ENCODE measurements at places on chromosomes 2 and 18.

GRCh38 chr18:74376523-74376922, 60.9 kb downstream of the C18orf63 start:
- no peak for DNase-seq

DNA sequence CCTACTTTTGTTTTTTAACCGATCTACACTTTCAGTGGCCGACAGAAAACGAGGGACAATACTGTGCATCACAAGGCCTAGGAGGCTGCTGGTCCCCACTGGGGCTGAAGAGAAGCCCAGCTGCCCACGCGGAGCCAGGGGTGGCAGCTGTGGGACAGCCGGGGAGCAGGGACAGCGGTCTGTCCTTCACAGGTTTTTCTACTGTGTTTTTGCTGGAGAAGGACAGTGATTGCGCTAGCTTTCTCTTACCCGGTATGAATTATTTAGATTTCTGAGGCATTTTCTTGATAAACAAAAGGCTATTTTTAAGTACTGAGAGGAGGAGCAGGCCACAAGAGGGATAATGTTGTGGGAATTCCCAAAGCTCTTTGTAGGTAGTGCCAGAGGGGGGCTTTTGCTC, 219.8 kb downstream of the ATAD2B start:
- DNase-seq, result no peak

GRCh38 chr2:186806591-186806990, 42.4 kb downstream of the ZSWIM2 start:
- DNase-seq, result no peak

DNA sequence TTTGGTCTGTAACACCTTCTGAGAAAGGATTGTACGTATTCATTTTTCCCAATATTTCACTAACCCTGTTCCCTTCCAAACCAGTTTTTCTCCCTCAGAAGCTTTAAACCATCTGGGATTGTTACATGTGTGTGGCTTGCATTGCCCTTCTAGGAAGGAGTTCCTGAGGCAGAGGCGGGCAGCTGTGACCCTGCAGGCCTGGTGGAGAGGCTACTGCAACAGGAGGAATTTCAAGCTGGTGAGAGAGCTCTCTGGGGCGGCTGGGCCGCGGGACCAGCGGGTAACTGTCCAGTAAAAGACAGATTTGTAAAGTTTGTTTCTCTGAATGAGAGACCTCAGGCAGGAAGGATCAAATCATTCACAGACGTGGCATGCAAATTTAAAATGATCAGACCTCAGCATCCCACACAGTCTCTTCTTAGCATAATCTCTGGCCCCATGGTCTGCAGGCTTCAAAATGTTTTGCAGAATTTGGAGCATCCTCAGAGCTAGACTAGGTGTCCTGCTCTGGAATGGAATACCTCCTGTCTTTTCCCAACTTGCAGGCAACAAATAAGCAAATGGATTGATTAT, 40.2 kb upstream of the GPR17 start:
- DNase-seq, result no peak

- no peak for DNase-seq
Observed at GRCh38 chr2:177313162-177313781, 48.7 kb upstream of the NFE2L2 start.

GRCh38 chr18:39462436-39462835, 1896.8 kb upstream of the CELF4 start:
- DNase-seq, result no peak

DNA sequence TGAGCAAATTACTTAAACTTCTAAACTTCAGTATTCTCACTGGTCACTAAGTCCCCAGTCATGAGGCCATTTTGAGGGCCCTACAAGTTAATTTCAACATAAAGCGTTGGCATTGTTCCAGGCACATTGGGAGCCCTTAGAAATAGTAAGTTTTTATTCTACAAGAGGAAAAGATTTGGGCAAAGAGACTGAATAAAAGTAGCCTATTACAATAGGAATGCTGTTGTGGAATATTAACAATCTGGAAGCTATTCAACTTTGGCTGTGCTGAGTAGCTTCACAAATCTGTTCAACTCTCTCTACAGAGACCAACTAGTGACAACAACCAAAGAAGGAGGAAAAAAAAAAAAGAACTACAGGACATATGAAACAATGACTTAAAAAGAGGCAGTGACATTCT, 1287.5 kb upstream of the NXPH2 start:
- DNase-seq, result no peak

DNA sequence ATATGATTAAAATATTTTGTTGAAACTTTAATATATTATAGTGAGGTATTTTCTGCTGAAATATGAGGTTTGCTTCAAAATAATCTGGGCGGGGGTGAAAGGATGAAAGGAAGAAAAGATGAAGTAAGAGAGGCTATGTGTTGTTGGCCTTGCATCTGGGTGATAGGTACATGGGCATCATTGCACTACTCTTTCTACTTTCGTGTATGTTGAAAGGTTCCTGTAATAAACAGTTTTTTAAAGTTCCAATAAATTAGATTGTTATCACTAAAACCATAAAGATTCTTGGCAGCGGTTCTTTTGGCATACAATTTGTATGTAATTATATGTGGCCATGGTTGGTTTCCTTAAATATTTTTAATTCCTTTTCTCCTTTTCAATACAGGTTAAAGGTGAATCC, 23.6 kb upstream of the MSH2 start:
- no peak for DNase-seq

DNA sequence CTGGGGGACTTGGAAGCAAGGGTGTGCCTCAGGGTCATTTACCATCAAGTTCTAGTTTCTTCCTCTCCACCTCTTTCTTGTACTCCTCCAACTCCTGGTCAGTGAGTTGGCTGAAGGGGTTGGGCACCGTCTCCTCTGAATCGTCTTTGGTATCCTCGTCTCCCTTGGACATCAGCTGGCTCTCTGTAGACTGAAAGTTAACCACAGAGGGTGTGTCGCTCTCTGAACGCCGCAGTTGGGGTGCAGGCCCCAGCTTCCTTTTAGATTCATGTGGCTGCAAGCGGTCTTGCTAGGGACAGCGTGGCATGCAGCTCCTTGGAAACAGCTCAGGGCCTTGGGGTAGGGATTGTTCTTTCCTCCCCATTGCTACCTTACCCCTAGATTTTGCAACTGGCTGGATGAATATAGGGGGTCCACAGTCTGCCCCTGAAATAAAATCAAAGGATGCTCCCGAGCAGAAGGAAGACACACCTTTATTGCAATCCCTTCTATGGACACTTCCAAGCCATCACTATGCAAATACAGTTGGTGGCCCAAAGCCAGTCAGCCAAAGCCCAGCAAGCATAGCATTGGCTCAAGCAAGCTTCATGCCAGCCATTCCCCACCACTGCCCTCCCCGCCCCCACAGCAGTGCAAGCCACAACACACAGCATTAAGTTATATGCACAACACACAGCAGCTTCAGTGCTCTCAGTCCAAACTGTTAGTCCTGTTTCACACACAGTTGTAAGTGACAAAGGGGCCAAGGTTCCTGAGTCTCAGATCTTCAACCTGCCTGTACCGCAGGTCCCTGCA, 93.2 kb downstream of the ADD2 start:
- no peak for DNase-seq

DNA sequence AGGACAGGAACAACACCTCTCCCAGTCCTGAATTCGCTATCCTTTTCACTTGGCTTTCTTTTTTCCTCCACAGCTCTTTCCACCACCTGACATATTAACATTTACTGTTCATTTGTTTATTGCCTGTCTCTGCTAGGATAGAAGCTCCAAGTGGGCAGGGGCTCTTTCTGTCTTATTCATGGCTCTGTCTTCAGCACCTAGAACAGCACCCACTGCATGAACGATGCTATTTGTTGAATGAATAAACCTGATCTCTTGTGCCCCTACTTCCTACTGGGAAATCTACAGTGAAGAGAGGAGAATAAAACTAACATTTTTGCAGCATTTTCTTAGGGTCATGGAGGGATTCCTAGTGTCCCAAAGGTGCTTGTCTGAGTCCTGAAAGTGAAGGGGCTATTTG, 24.4 kb upstream of the GAREM2 start:
- DNase-seq, result no peak

DNA sequence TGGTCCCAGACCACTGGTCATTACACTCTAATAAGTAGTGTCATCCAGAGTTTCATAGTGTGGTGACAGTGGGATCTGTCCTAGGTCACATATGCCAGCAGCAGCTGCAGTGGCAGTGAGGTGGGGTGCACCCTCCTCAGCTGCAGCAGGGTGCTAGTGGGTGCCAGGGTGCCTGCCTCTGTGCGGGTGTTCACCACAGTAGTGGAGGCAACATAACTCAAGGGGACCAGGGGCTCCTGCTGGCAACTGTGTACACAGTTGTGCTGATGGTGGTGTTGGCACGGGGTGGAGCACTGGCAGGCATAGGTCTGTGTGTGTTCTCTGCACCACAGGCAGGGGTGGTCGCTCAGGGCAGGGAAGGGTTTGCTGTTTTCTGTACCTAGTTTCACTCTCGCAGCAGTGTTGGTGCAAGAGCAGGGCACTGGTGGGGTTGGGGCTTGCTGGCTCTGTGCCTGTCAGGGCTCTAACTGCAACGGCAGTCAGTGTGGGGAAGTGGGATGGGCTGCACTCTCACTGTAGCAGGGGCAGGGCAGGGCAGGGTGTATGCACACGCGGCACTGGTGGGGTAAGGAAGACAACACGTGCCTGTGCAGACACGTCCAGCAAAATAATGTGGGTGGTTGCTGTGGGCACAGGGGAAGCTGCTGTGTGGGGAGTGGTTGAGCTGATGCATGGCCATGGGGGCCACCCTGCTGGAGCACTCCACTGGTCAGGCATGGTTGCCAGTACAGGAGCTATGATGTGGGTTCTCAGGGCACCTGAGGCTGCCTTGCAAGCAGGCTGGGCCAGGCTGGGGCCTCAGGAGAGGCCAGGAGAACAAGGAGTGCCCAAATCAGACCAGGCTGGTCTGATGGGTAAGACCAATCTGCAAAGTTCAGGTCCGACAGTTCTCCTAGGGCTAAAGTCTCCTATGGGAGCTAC, 226.6 kb downstream of the MEIS1 start:
- no peak for DNase-seq

DNA sequence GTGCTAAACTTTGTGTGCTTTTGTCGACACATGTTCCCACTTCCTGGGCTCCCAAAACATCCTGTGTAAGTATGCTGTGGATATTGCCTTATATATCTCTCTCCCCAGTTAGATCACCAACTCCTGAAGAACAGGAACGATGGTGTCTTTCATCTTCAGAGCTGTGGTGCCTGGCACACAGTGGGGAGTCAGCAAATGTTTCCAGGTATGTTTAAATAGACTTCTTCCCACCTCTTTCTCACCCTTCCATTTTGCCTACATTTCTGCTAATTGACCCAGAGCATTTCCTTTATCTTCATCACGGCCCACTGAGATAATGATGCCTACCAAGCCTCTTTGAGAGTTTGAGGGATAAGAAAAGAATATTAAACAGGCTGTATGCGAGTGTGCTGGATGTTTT, 60.7 kb downstream of the RND3 start:
- DNase-seq, result no peak

DNA sequence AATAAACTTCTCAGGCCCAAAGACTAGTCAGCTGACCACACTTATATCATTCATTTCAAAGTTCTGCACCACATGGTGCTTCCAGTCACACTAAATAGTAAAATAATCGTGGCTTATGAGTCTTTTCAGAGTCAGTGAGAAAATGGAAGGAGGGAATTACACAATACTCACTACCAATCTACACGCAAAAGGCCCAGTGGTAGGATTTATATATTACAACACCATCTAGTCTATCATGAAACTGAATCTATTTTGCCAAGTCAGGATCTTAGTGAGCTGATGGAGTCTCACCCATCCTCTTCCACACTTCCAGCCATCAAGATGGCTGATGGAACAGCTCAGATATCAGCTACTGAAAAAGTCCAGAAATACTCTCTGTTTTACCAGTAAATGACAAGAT, 21.9 kb downstream of the INO80D start:
- no peak for DNase-seq

GRCh38 chr18:69947361-69948133, at the start of gene CD226:
TSS of gene CD226 (minus strand) at chr18:69947873. CDS start at chr18:69947406, 467 bp downstream.
- DNase-seq, result no peak

- DNase-seq, result no peak
Observed at GRCh38 chr2:241541564-241542277, 16.8 kb upstream of the BOK start.

Data from T47D (cell line).